ENCODE measurements at places on chromosomes 1 and 21. TPM values are rescaled to one million over a fixed set of nuclear protein-coding genes. Genes with fewer than 3 reads are reported as not detected.

DNA sequence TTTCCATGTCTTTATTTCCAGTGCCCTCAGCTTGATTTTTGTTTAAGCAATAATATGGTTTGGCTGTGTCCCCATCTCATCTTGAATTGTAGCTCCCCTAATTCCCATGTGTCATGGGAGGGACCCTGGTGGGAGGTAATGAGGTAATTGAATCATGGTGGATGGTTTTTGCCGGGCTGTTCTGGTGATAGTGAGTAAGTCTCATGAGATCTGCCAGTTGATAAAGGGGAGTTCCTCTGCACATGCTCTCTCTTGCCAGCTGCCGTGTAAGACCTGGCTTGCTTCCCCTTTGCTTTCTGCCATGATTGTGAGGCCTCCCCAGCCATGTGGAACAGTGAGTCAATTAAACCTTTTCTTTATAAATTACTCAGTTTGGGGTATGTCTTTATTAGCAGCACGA, 559.6 kb upstream of the ADAMTS5 start:
- peak; percentile 50 for DNase-seq

DNA sequence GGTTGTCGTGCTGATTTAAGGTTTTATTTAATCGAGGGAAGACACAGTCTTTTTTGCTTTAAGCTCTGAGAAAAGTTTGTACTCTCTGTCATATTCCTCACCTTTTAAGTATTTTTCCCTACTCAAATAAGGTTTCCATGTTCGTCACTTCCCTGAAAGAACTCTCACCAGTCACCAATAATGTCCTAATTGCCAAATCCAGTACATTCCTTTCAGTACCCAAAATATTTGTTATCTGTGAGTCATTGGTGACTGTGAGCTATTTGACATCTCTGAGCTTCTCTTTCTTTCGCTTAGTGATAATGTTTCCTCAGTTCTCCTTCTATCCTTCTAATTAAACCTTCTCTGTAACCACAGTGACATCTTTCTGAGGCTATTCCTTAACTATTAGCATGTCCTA, 874.2 kb upstream of the ADGRL2 start:
- DNase-seq: no peak

SERPINC1 gene
- not detected for total RNA-seq

- DNase-seq: peak; percentile 98
Observed at GRCh38 chr1:210236840-210237409, 4.3 kb downstream of the SERTAD4 start.

- DNase-seq: no peak
Observed at GRCh38 chr1:47483651-47484050, 45.8 kb downstream of the FOXD2 start.

SPATA46 gene
- total RNA-seq: not detected
